ENCODE measurements at places on chromosomes 4 and X.

GRCh38 chr4:185352202-185352601 is 43.5 kb downstream of the LRP2BP start:
- DNase-seq = no peak

GRCh38 chrX:3589474-3589873 is 124.0 kb downstream of the PRKX start:
- DNase-seq = no peak

- no peak for DNase-seq
Observed at GRCh38 chr4:7244751-7245320, 52.5 kb downstream of the SORCS2 start.

DNA sequence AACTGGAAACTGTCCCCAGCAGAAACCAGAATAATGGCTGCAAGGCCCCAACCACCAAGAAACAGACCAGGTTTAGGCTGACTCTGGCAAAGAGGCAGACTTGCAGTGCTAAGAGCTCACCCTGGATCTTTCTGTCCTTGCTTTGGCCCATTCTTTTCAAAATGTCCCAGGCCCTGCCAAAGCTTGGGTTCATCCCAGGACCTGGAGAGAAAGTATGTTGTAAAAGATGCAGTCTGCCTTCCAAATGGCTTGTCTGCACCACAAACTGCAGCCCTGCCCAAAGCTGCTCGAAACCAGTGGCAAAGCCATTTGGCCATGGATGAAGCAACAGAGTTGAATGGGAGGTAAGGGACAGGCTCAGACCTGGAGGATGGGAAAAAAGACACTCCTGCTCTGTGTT is 38.0 kb upstream of the LNX1 start:
- no peak for DNase-seq

All from glomerular endothelial cell (primary cell).